Stimulated activated CD8-positive, alpha-beta memory T cell treated with anti-CD3 and anti-CD28 coated beads, Interleukin-2, amount 100 ng/mL, for 1 hour (primary cell): ENCODE measurements at places on chromosomes 7 and 10.

DNA sequence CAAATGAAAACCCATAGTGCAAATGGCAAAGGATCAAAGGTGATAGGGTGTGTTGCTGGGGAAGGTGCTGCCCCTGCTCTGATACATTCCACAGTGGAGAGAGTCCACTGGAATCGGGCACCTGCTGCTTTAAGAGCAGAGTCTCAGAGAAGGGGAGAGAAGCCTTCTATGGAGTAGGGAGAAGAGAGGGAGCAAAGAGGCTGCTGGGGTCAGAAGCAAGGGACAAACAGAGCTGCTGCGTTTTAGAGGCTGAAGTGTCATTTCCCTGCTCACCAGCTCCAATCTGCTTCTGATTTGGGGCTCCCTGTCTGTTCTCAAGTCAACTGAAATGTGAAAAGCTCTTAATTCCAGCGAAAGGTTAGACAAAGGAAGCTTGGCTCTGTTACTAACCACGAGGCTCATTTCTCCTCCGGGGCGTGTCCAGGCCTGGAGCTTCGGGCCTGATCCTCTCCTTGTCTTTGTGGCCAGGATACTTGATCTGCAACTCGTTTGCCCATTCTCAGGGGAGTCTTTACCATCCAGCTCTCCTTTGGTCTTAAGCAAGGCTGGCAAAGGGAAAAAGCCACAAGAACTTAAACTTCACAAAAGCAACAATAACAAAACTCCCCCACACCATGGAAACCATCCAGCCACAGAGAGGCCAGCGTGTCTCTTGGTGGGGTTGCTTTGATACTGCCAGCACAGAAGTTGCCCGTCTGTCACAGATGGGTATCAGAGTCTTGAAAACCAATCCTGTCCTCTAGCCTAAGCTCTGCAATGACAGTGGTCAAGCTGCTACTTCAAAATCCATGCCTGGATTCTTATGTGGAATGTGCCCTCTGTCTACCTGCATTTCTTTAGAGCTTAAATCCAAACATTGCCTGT is 692.6 kb downstream of the SUGCT start:
- no peak for DNase-seq

DNA sequence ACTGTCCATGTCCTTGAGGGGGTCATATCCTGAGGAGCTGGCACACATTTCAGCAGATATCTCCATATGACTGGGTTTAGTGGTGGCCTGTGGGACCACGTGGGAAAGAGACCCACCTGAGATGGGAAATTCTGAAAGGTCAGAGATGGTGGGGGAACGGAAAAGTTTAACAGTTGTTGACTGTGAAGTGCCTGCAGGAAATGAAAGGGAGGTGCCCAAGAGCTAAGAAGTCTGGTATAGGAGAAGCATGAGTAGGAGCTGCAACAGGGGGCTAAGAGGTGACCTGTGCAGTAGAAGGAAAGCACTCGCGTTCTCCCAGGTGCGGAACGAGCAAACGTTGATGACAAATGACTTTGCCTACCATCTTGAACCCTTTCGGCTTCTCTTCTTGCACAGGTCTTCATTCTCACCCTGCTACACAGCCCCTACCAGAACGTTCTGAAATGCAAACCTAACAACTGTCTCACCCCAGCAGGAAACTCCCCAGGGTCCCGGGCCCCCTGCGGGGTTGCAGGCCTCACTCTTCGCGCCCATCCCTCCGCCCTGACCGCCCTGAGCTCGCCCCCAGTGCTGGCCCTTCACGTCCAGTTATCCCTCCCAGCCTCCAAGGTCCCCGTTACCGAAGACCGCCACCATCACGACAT is 9.8 kb upstream of the FXYD4 start:
- no peak for DNase-seq

GRCh38 chr7:157402911-157403534 is 66.2 kb downstream of the DNAJB6 start:
- no peak for DNase-seq

DNA sequence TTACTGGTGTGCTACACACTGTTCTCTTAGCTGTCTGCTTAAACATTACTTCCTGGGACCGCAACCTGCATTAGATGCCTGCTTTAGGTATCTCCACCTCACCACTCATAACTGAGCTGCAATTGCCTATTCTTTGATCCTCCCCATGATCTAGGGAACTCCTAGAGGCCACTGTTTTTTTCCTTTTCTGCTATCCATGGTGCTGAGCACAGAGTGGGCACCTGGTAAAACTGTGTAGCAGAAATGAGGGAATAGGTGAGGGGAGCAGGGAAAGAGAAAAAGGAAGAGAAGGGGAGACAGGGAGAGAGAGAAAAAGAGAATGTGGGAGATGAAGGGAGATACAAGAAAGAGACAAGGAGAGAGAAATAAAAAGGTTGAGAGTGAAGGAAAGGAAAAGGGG is 434.9 kb downstream of the ADRA2A start:
- DNase-seq = no peak

DNA sequence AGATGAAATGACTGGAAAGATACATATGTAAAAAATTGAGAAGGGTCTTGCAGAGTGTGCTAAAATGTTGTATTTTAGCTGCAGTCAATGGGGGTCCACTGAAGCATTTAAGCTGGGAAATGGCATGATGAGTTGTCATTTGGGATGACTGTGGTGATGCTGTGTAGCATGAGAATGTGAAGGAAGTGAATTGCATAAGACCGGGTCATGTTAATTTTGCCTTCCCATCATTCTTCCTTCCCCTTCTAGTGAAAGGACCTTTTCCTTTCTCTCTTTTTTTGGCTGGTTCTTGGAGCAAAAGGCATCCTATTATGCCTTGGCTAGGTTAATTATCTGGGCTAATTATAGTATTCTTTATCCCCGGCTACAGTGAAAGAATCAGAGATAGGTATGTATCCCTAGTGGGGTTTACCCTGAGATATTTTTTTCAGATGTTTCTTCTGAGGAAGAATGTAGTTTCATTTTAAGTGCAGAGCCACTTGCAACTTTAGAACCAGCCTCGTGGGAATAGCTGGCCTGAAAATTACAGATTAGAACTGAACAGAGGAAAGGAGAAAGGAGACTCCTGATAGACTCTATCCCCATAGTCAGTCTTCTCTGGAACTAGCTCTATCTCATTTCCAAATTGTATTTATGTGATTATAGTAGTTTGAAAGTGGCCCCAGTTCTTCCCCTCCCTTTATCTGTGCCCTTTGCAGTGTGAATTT is 93.6 kb downstream of the HGF start:
- DNase-seq = no peak

GRCh38 chr7:122135275-122135674 is 8.8 kb downstream of the AASS start:
- no peak for DNase-seq
